Large intestine (tissue), 12 donors: ENCODE measurements at places on chromosomes 4 and X. TPM values are rescaled to one million over a fixed set of nuclear protein-coding genes. Genes with fewer than 3 reads are reported as not detected.

DNA sequence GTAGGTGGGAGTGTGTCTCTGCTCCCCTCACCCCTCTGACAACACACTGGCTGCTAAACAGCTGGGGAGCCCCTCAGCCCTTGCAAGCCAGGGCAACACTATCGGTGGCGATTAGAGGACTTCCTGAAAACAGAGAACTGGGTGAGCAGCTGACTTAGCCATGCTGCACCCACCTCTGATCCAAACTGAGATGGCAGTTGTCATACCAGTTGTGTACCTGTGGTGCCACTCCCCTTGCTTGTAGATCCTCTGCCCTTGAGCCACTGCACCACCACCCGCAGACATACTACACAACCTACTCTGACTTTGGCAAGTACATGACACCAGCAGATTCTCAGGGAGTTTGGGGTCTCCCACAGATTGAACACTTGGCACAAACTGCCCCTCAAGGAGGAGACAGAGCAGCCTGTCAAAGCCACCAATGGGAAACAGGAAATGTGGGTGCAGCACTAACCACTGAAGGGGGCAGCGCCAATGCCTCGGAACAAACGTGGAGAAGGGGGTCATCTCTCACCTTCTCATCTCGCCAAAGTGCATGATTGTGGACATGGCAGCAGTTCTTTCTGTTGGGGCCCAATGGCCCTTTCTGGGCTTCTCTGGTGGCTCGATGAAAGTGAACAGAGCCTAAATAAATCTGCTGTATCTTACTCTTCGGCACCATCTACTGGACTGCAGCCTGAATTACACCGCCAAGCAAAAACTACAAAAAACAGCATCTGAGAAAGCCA is 119.8 kb downstream of the NEK1 start:
- H3K27ac ChIP-seq = no peak overlapping the region
- no peak overlapping the region for H3K4me3 ChIP-seq
- H3K4me1 ChIP-seq = no peaks in the 10 kb centered on the region
- H3K36me3 ChIP-seq = no peaks in the 10 kb centered on the region
- DNase-seq = peak; percentile 12

- H3K4me3 ChIP-seq = no peak overlapping the region
- DNase-seq = no peak
- no peaks in the 10 kb centered on the region for H3K36me3 ChIP-seq
Observed at GRCh38 chr4:113588895-113589668, 172.5 kb downstream of the CAMK2D start.

GRCh38 chrX:465418-466215 is 78.9 kb upstream of the PPP2R3B start:
- H3K27me3 ChIP-seq = no peaks in the 10 kb centered on the region
- H3K36me3 ChIP-seq = no peaks in the 10 kb centered on the region
- H3K4me3 ChIP-seq = no peak overlapping the region
- H3K27ac ChIP-seq = no peak overlapping the region
- no peaks in the 10 kb centered on the region for H3K4me1 ChIP-seq

GRCh38 chr4:77818073-77818601 is 1.0 kb downstream of the CNOT6L start:
- H3K27ac ChIP-seq = peak overlapping the region; percentile 94
- H3K27me3 ChIP-seq = no peaks in the 10 kb centered on the region
- H3K36me3 ChIP-seq = no peaks in the 10 kb centered on the region

DNA sequence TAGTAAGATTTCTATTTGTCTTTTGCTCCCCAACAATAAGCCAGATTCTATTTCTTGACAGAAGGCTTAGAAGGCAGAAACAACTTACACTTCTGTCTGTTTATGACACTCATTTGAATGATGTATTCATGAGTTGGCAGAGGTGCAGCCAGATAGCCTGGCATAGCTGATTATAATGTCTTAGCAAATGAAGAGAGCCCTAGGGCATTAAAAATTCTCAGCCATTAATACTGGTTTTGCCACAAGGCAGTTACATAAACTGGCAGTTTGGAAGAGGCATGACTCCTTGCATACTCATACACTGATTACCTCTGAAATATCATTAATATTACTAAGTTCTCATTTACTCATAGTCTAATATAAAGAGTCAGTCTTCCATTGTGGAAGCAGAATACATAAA is 728.5 kb upstream of the NDST4 start:
- no peak overlapping the region for H3K27ac ChIP-seq
- H3K27me3 ChIP-seq = no peaks in the 10 kb centered on the region
- no peaks in the 10 kb centered on the region for H3K36me3 ChIP-seq
- no peak for DNase-seq
- H3K4me3 ChIP-seq = no peak overlapping the region
- no peaks in the 10 kb centered on the region for H3K4me1 ChIP-seq

DNA sequence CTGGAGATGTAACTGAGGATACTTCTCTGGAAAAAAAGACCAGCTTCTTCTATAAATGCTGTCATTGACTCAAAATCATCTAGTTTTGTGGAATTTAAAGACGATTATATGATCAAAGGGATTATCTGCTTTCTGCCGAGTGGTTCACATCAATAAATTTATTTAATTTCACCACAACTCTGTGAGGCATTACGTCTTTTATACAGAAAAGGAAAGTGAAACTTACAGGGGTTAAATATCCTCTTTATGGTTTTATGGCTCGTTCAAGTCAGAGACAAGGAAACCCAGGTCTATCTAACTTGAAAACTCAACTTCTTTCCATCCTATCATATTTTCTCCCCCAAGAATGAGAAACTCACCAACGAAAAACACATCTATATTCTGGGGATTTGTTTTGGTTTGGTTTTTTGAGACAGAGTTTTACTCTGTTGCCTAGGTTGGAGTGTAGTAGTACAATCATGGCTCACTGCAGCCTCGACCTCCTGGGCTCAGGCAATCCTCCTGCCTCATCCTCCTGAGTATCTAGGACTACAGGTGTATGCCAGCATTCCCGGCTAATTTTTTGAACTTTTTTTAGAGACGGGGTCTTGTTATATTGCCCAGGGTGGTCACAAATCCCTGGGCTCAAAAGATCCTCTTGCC is 377.9 kb upstream of the EMCN start:
- peak; percentile 27 for DNase-seq
- H3K4me1 ChIP-seq = peaks cover 21% of the 10 kb centered on the region
- peak overlapping the region; percentile 54 for H3K27ac ChIP-seq
- peak overlapping the region; percentile 5 for H3K4me3 ChIP-seq

- DNase-seq = no peak
- no peak overlapping the region for H3K4me3 ChIP-seq
- no peak overlapping the region for H3K27ac ChIP-seq
- H3K36me3 ChIP-seq = no peaks in the 10 kb centered on the region
- H3K4me1 ChIP-seq = no peaks in the 10 kb centered on the region
Observed at GRCh38 chrX:105475801-105476200, 255.3 kb upstream of the TEX13A start.

- no peaks in the 10 kb centered on the region for H3K36me3 ChIP-seq
- no peak overlapping the region for H3K4me3 ChIP-seq
- H3K4me1 ChIP-seq = peaks cover 6% of the 10 kb centered on the region
- no peaks in the 10 kb centered on the region for H3K27me3 ChIP-seq
Observed at GRCh38 chr4:71136071-71136470, 142.6 kb downstream of the DCK start.

DNA sequence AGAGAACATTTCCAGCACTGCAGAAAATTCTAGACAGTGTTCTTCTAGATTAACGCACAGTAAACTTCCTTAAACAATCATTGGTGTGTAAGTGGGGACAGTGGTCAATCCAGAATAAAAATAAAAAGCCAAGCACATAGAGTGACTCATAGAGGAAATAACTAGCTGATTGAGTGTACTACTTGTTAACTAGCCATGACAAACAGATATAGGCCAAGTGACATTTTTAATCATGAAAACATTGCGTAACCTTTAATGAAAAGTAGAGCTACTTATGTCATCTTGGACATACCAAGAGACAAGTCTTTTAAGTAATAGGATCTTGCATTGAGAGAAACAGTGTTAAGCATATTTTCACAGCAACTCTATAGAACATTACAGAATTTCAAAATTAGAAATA is 233.9 kb upstream of the MAB21L2 start:
- no peak overlapping the region for H3K27ac ChIP-seq
- no peaks in the 10 kb centered on the region for H3K27me3 ChIP-seq
- H3K36me3 ChIP-seq = peaks cover 5% of the 10 kb centered on the region
- no peaks in the 10 kb centered on the region for H3K4me1 ChIP-seq
- no peak overlapping the region for H3K4me3 ChIP-seq

GRCh38 chr4:185210102-185210981 is 944 bp downstream of the SNX25 start:
- H3K36me3 ChIP-seq = no peaks in the 10 kb centered on the region
- H3K27ac ChIP-seq = peak overlapping the region; percentile 30
- no peaks in the 10 kb centered on the region for H3K4me1 ChIP-seq
- DNase-seq = peak; percentile 35
- H3K27me3 ChIP-seq = no peaks in the 10 kb centered on the region
- peak overlapping the region; percentile 60 for H3K4me3 ChIP-seq

DNA sequence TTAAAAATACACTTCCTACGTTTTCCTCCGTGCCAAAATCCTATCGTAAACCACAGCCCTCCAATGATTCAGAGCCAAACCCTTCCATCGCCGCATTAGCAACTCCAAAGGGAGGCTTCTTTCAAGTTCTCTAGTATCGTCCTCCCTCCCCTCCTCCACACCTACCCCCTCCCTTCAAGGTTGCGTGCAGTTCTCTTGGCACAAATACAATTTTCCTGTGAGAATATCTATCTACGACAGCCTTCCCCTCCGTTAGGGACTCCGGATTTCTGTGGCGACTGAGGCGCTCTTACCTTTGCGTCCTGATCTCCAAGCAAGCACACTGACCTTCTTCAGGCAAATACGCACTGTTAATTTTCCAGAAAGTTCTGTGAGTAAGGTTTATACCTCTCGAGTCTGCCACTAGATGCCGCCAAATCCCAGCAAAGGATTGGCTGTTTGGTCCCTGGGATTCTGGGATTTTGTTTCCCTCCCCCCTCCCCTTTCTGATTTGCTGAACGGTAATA is 1.2 kb upstream of the MORF4L2 start:
- DNase-seq = peak; percentile 67
- H3K27me3 ChIP-seq = no peaks in the 10 kb centered on the region
- H3K4me1 ChIP-seq = no peaks in the 10 kb centered on the region
- H3K36me3 ChIP-seq = peaks cover 11% of the 10 kb centered on the region

DNA sequence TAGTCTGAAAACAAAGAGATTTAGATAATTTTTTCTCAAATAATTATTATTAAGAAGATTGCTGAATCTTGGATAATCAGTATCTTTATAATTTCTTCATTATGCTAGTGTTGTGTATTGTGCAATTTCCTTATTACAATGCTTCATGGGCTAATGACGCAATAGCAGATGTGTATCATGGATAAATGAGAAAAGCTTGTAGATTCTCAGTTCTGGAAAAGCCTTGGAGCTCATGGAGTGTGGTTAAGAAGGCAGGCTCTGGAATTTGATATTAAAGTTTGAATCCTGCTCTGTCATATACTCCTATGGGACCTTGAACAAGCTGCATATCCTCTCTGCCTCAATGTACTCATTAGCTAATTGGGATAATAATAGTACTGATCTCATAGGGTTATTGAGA is 18.9 kb upstream of the CXCL8 start:
- H3K4me3 ChIP-seq = no peak overlapping the region
- H3K4me1 ChIP-seq = no peaks in the 10 kb centered on the region
- no peaks in the 10 kb centered on the region for H3K27me3 ChIP-seq
- no peaks in the 10 kb centered on the region for H3K36me3 ChIP-seq

- H3K27ac ChIP-seq = peak overlapping the region; percentile 91
- H3K36me3 ChIP-seq = peaks cover 8% of the 10 kb centered on the region
- H3K4me3 ChIP-seq = peak overlapping the region; percentile 90
- no peak for DNase-seq
- peaks cover 9% of the 10 kb centered on the region for H3K4me1 ChIP-seq
Observed at GRCh38 chr4:47913861-47914219, 543 bp downstream of the NFXL1 start.

DNA sequence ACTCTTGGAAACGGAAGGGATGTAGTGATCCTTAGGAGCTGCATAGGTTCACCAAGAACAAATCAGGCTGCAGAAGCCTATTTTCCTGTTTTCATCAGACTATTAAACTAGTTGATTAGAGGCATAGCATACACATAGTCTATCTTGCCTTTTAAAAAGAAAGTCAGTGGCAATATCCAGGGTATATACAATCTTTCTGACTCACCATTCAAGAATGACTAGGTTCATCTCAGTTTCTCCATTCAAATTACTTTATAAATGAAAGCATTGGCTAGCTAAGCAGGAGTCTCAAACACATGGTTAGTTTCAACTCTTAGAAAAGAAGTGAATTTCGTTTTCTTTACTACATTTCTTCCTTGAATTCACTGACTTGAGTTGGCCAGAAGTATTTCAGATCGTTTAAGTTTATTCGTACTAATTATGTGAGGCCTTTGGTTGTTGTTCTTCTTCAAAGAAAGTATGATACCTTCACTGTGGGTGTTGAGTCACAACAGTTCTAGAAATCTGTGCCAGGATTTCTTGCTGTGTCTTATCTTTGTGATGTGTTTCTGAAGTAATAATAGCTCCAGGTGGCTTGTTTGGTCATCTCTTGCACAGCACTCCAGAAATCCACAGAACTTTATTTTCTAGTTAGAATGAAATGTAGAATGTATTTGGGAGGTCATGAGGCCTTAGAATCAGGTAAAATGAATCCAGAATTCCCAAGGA is 88.2 kb downstream of the AWAT2 start:
- no peaks in the 10 kb centered on the region for H3K27me3 ChIP-seq
- DNase-seq = no peak
- no peak overlapping the region for H3K4me3 ChIP-seq
- H3K36me3 ChIP-seq = peaks cover 2% of the 10 kb centered on the region

Gene SCML2
- polyA plus RNA-seq = 6.1 TPM

Gene NOX1
- 1.8 TPM for polyA plus RNA-seq

Gene CLGN
- 1.9 TPM for polyA plus RNA-seq
